ENCODE measurements at places on chromosomes 3 and 15. TPM values are rescaled to one million over a fixed set of nuclear protein-coding genes. Genes with fewer than 3 reads are reported as not detected.

SH2D7 gene
- not detected for total RNA-seq

CLSTN2 gene
- 0.59 TPM for total RNA-seq

TYRO3 gene
- total RNA-seq, result 13.8 TPM

DAZL gene
- total RNA-seq, result not detected

FHIT gene
- total RNA-seq, result 2.4 TPM

C3orf20 gene
- total RNA-seq, result not detected

ZNF662 gene
- total RNA-seq, result 0.29 TPM

SEMA3B gene
- total RNA-seq, result 5.6 TPM

- no peak for DNase-seq
Measured at GRCh38 chr3:190911382-190911781, 48.9 kb upstream of the GMNC start.

GRCh38 chr15:77500989-77501388 lies 80.3 kb downstream of the HMG20A start:
- peak; percentile 42 for DNase-seq

GRCh38 chr3:54853573-54854404 lies 74.1 kb downstream of the LRTM1 start:
- DNase-seq, result peak; percentile 81

DNA sequence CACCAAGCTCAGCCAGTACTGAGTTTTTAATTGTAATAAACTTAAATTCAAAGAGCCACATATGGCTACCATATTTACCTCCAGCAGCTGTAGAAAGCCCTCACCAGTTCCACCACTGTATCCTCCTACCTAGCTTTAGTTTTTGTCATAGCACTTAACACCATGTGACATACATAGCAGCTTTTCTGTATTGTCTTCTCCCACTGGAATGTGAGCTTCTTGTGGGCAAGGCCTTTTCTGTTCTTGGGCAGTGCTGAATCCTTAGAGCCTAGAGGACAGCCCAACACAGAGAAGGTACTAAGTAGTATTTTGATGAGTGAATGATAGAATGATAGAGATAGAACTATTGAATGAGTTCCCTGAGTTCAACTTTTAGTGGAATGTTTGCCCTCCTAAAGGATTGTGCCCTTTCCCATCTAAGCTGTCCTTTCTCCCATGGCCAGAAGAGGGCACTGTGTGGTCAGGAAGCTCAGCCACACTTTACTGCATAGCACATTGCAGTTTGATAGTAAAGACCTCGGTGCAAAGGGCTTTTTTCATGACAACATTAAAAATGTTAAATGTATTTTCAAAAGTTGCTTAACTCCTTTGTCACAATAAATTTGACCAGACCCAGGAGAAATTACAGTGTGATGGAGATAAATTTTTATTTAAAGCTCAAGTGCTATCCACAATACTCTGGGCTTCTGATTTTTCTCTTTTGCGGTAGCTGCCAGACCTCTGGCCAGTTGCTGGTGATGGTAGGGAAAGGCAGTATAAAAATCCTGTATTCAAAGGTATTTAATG lies 115.8 kb downstream of the GHSR start:
- peak; percentile 62 for DNase-seq

DNA sequence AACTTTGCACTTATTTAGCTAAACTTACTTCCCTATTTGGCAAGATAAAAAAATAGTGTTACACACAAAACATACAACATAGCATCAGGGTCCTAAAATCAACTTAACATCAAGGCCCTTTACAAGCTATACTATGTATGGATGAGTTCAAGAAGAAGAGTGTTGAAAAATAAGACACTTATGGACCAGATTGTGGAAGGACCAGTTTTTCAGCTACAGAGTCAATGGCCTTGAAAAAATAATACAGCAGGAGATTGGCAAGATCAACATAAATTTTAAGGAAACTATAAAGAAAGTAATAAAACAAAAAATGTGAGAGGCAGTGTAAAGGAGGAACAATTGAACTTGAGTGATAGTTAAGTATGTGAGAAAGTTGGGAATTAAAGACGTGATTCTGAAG lies 66.3 kb upstream of the BBX start:
- no peak for DNase-seq

DNA sequence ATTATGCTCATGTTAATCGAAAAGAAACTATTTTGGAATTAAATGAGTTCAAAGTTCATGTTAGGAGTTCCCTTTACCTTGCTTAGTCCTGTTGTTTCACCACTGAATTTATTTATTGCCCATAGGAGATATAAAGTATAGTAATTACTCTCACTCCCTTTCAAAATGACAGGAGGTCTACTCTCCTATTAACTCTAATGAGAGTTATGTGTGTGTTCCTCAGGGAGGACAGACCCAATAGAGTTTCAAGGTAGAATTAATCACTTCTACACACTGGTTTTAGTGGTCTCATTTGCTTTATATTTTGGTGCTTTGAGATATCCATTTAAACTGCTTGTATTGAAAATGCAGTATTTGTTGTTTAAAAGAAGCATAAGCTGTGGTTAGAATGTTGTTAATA lies 398.9 kb downstream of the NLGN1 start:
- DNase-seq, result no peak

- peak; percentile 18 for DNase-seq
Measured at GRCh38 chr3:64878362-64878761, 190.6 kb upstream of the ADAMTS9 start.

DNA sequence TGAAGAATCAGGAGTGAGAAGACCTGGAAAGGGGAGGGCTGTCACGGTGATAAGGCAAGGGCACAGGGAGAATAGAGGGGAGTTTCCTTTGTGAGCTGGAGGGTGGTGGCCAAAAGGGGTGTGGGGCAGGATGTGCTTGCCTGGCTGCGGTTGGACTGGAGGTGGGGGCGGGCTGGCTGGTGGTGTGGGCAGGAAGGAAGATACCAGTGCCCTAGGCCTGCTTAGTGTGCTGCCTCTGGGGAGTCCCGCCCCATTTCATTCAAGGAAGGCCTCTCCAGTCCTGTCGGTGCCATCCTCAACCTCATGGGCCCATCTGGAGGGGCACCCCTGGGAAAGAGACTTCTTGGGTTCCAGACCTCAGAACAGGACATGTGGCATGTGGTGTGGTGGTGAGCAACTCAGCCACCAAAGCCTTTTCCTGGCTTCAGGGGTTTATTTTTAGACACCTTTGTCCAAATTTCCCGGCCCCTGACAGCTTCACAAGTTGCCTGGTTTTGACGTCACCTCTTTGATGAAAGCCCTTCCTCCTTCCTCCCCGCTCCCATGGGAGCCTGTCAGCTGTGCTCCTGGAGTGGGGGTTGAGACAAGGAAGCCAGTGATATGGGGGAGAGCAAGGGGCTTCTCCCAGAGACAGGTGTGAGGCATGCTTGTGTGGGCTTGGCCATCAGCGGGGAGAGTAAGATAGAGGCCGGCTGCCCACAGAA lies 15.6 kb downstream of the TEX264 start:
- DNase-seq, result peak; percentile 95

DNA sequence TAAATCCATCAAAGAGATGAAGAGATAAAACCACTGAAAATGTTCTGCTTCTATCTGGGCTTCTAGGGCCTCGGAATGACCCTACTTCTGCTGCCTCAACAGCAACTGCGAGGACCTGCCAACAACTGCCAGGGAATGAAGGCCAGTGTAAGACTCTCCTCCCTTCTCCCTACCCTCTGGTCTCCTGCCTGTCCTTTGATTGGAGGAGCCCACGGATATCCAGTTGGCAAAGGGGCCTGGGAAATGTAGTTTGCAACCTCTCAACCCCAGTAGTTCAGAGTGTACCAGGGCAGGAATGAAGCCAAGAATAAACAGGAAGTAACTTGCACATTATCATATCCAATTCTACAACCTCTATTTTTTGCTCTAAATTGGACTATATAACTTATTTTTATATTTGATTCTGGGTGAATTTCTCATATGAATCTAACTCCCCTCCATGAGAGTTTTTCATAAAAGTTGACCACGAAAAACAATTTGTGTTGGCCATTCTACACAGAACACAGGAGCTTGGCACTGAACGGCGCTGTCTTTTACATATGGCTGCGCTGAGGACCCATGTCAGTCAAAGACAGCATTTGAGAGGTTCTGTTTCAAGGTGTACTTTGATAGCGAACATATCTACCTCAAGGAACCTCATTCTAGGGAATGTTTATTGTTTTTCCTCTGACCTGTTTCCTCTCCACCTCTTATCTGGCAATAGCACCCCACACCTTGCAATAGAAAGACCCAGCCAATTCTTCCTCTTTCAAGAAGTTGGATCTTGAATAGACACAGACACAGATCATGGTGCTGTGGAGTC lies 91.1 kb upstream of the RNF7 start:
- DNase-seq, result peak; percentile 75

DNA sequence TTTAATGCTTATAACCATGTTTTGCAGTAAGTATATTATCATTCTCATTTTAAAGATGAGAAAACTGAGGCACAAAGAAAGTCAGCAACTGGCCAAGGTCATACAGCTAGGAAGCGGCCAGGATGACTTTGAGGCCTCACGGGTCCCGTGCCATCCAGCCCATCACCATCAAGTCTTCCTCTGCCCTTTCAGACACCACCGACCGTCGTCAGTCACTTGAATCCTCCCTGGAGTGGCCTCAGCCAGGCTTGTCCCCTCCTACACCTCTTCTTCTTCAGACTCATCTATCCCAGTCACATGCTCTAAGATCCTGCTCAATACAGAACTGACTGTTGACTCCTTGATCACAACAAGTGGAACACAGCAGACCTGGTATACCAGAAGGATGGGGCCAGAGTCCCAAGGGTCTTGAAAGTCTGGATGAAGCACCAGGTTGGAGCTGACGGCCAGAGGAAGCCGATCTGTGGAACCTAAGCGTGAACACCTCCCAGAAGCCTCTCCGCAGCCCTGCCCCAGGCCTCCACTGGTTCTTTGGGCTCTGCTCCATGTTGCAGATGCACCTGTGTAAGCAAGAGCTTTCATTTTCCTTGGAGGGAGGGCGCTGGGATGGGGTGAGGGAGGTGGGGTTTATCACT lies 22.1 kb downstream of the ITGA11 start:
- no peak for DNase-seq

DNA sequence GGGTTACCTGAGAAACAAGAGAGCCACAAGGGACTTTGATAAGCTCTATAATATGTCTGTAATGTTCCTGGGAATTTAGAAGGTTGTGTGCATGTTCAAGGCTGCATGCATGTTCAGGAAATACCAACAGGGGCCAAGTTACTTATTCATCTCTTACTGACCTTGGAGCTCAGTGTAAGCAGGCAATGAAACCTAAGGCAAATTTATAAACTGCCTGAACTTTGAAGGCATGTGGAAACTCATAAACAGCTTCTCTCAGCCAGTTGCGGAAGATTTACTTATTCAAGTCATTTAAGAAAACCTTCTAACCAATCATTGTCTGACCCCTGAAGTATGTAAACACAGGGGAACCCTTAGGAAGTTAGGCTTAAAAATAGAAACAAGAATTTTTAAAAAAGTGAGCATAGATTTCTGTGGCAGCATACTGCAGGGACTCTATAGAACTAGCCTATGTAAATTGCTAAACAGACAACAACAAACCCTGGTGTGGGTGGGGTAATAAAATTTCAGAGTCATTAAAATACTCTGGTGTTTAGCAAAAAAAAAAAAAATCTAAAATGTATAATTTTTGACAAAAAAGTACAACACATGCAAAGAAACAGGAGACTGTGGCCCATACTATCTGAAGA lies 57.2 kb downstream of the SLC15A2 start:
- DNase-seq, result no peak

DNA sequence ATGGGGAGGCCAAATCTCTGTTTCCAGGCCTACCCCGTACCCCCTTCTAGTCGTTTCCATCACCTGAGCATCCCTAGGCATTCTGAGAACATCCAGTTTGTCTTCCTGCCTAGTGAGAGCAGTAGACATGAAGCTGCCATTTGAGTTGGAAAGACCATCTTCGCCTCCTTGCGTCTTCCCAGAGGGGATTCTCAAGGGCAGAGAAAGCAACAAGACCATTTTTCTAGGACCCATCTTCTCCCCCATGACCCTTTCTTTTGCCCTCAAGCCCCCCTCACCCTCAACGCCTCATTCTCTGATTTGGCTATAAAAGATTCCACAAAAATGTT lies 148.7 kb upstream of the BHLHE40 start:
- DNase-seq, result no peak

DNA sequence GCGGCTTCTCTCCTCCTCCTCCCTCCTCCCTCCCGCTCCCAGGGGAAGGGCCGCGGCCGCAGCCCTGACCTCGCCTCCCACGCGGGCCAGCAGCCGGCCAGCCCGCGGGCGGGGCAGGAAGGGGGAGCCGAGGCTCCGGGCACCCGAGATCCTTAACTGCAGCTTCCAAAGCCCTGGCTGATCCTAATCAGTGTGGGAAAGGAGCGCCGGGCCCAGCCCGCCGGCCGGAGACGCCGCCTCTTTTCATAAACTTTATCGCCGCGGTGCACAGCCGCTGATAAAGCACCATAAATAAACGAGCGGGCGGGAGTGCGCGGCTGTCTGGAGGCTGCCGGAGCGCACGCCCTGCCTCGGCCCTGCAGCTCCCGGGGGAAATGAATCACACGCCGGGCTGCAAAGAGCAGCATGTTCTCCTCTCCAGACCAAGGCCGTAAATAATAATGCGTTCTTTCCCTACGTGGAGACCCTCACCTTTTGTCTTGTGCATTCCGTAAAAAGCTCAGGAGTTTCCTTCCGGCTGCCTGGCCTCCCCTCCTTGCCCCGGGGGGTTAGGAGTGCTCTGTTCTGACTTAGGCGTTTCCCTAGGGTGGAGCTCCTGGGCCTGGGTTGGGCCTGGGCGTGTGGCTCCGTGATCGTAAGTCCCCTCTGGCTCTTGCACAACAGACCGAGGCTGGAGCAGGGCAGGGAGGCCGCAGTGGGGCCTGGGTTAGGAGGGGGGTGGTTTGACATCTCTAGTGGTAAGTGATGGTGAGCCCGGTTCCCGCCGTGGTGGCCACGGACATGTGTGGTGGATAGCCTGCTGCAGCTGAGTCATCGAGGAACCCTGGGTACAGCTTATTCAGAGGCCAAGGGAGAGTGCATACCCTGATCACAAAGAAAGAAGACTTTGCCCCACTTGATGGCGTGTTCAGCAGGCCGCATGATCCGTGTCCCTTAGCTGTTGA lies 132.6 kb upstream of the HES1 start:
- peak; percentile 99 for DNase-seq

DNA sequence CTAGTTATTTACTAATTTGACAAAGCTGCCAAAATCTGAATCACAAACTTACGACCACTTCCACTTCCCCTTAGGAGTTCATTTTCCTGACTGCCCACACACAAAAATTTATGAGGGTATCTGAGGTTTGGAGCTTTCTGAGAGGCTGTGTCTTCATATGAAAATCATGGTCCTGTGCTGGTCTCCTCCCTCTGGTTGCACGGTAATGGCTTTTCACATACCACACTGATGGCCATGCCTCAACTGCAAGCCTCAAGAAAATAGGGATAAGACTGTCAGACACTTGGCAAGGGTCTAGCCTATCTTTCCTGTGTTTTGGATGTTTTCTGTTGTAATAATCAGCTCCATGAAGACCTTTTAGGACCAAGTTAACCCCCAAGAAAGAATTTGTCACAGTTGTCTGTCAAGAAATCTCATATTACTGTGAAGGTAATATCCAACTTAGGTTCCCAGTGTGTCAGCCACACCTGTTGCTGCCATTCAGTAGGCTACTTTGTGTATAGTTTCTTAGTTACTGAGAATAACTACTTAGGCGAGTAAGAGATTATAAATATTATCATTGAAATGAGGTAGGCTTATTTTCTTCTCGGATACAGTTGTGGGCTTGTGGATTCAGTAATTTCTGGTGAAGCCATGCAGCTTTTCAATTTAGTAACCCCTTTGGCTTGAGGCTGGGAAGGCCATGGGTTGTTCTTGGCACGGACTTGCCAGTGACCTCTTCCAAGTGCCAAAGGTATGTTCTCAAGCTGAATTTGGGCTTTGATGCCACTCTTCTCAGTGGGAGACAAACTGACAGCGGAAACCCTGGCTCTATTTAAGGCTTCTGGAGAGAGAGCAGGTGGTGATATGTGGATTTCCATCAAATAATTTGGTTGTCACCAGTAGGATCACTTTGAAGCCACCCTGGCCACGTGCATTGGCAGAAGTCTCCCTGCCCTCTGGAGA lies 101.1 kb downstream of the RYR3 start:
- DNase-seq, result no peak

All from RPMI7951 (cell line).